ENCODE measurements at places on chromosomes 2 and 18.

- DNase-seq = no peak
Measured at GRCh38 chr2:223055140-223055539, 3.1 kb downstream of the KCNE4 start.

GRCh38 chr2:48161628-48162027, 255.3 kb upstream of the FBXO11 start:
- DNase-seq = no peak

GRCh38 chr2:15520346-15520745, 40.8 kb downstream of the NBAS start:
- no peak for DNase-seq

DNA sequence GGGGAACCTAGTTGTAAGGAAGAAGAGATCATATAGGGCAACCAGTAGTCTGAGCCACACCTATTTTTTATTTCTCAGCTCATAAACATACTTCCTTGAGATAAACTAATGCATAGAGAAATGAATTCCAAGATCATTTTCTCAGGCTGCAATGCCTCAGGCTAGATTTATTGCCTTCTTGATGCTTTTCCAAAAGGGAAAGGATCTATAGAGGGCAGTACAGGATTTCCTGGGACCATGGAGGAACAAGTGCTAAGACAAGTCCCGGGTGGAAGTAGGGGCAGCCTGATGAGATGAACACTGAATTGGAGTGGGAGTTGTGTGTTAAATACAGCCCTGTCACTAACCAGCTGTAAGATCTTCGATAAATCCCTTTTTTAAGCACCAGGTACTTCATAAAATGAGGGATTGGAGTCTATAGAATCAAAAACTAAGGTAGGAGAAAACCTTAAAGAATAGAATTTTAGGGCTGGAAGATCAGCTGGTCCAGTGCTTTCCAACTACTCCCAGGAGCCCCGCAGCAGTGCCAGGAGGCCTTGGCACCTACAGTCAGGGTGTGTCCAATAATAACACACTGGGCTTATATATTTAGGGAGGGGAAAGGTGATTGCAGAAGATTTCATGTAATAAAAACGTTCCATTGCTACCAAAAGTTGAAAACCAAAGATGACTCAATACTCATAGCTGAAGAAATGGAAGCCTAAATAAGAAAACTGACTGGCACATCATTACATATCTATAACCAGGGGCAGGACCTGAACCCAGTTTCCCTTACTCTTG, 58.1 kb downstream of the SERTAD2 start:
- no peak for DNase-seq

Measured in T-helper 1 cell (primary cell).